ENCODE measurements at places on chromosomes 7 and 10. TPM values are rescaled to one million over a fixed set of nuclear protein-coding genes. Genes with fewer than 3 reads are reported as not detected.

Gene PPP1R17
- not detected for total RNA-seq

Gene NEUROG3
- total RNA-seq = 2.8 TPM

Gene ZNF467
- total RNA-seq = 7.4 TPM

Gene NPY4R
- total RNA-seq = not detected

Gene GPR85
- total RNA-seq = 1.3 TPM

Gene ZNF25
- total RNA-seq = 22.9 TPM

Gene EPDR1
- total RNA-seq = 59.3 TPM

Gene OLAH
- 2.5 TPM for total RNA-seq

Gene ZNF488
- total RNA-seq = not detected

Gene GIMAP5
- 55.0 TPM for total RNA-seq

Gene SPDYE2B
- not detected for total RNA-seq

Gene ARF5
- total RNA-seq = 107 TPM

Gene ZDHHC6
- total RNA-seq = 23.6 TPM

Gene ADAM22
- 5.0 TPM for total RNA-seq

Gene SEC61A2
- total RNA-seq = 3.5 TPM

Gene PPP1R3C
- total RNA-seq = 241 TPM

Gene LIPN
- not detected for total RNA-seq

Gene SPAM1
- total RNA-seq = not detected

Gene SORCS1
- 1.1 TPM for total RNA-seq

Gene RSPH10B2
- not detected for total RNA-seq

Gene CDNF
- 3.4 TPM for total RNA-seq

Gene TMEM196
- not detected for total RNA-seq

Gene CYP3A4
- total RNA-seq = not detected

Gene CUZD1
- not detected for total RNA-seq

Gene EPHA1
- 0.41 TPM for total RNA-seq

Gene IKZF1
- 24.4 TPM for total RNA-seq

Gene CHAT
- total RNA-seq = not detected

Gene ERVW-1
- total RNA-seq = not detected

Gene DNAH11
- 1.9 TPM for total RNA-seq

Gene CLDN4
- 0.99 TPM for total RNA-seq

Measured in thoracic aorta (tissue), 2 donors.